ENCODE measurements at places on chromosomes 4 and X.

DNA sequence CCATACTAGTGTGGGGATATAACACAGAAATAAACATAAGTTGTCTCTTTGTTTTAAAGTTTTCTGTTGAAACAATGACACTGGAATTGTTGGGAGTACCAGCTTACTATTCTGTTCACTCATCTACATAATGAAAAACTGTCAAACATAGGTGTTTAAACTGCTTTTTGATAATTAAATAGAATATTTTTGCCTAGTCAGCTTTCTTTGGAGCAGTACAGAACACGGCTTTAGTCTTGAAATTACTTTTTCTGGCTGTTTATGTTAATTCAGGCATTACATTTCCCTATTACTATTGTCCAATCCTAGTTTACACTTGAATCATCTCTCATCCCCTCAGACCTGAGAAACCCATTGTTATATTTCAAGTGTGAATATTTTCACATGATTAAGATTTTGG, 73.0 kb downstream of the FAM47B start:
- no peak for DNase-seq

DNA sequence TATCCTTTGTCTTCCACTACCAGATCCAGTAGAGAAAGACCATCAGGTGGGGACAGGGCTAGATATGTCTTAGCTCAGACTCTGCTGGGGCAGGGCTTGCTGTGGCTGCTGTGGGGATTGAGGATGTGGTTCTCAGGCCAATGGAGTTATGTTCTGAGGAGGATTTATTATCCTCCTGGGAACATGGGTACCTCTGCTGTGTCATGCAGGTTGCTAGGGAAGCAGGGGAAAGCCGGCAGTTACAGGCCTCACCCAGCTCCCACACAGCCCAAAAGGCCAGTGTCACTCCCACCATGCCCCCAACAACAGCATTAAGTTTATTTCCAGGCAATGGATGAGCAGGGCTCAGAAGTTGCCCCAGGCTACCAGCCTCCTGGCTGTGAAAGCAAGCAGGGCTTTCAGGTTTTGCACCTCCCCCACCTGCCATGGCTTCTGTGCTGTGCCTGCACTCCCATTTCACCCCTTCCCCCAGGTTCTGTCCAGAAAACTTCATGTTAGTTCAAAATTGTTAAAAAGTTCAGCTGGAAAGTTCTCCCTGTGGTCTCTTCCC, 879.9 kb downstream of the ARAP2 start:
- no peak for DNase-seq

GRCh38 chr4:15400981-15401671, 26.7 kb upstream of the C1QTNF7 start:
- peak; percentile 6 for DNase-seq

DNA sequence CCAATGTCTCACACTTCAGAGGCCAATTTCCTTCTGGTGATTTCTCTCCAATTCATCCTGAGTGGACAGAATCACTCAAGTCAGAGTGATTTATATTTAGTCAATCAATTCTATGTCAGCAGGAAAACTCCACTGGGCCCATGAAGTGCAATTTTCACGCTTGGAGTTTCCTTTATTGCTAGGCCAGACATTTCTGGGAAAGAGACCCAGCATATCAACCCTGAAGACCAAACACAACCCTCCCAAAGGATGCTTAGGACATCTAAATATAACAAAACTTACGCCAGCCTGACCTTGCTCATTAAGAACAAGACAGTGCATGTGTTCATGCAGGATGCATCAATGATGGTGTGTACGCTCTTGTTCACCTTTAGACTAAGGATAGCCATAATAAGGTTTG, 156.4 kb downstream of the RASL11B start:
- DNase-seq = no peak

- no peak for DNase-seq
These were observed 25.1 kb upstream of the SH3RF1 start for GRCh38 chr4:169295822-169296221.

DNA sequence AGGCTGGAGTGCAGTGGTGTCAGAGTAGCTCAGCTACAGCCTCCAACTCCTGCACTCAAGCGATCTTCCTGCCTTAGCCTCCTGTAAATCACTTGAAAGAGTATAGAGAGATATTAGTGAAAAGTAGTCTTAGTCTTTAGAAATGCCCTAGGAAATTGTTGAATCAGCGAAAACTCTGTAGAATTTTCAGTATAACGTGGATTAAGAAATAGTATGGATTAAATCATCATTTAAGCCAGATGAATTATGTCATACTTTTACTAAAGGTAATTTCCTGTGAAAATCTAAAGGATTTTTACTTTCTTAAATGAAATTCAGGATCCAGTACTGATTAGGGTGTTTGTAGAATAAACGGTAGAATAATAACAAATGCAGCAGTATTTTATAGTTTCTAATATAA, 163.2 kb downstream of the KDM6A start:
- no peak for DNase-seq

- DNase-seq = no peak
These were observed 112.2 kb upstream of the PSAPL1 start for GRCh38 chr4:7546809-7547367.

DNA sequence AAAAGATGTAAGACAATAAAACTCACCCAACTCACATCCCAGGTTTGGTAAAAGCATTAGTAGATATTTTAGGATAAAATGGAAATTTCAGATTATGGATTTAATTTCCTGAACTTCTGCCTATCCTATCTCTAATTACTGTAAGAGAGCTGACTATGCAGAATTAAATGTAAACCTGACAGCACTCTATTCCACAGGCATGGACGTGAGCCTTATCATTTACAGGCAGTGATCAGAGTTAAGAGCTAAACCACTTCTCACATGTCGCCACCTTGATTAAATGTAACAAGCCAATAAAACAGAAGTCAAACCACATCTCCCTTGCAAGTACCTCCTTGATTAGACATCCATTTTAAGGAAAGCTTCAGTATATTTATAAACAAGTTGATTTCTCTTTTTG, 97.5 kb upstream of the CBR4 start:
- DNase-seq = no peak

Data from activated naive CD4-positive, alpha-beta T cell treated with Interleukin-2 at 50 U/mL for 16 hours (primary cell).